ENCODE measurements at places on chromosomes 1 and 21.

DNA sequence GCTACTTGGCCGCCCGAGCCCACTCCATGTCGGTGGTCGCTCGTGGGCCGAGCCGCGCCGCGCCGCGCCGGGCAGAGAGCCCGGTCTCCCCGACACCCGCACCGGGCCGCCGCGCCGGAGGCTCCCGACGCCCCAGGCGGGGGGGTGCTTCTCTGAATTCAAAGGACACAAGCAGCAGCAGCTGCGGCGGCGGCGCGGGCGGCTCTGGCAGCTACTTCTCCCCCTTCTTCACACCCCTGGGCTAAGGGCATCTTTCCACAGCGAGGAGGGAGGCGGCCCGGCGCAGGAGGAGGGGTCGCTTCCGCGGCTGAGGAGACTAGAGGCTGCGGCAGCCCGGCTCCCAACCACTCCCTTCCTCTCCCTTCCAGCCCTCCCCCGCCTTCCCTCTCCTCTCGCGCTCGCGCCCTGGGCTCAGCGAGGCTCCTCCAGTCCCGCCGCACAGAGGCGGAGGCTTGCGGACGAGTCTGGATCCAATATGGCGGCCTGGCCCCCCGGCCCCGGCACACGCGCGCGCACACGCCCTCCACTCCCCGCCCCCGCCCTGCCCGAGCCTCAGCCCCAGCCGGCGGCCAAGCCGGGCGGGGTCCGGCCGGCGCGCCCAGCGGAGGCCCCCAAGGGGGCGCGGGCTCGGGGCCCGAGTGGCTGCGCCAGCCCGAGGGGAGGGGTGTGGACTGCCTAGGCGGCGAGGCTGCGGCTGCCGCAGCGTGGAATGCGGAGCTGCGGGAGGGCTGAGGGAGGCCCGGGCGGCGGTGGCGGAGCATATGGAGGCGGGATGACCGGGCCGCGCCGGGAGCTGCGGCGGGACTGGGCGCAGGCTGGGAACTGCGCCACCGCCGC lies at the start of gene CDC42BPA:
TSS of gene CDC42BPA (minus strand) at position 477 of the 837 bp plus-strand sequence. CDS start 1,310 bp downstream, outside the sequence.
- DNase-seq: peak; percentile 95

GRCh38 chr1:224377676-224378006 lies 21.0 kb downstream of the CNIH4 start:
- DNase-seq: no peak

GRCh38 chr1:4599521-4599920 lies 54.9 kb upstream of the AJAP1 start:
- DNase-seq: peak; percentile 62

GRCh38 chr1:185914089-185914488 lies 179.9 kb downstream of the HMCN1 start:
- DNase-seq: no peak

DNA sequence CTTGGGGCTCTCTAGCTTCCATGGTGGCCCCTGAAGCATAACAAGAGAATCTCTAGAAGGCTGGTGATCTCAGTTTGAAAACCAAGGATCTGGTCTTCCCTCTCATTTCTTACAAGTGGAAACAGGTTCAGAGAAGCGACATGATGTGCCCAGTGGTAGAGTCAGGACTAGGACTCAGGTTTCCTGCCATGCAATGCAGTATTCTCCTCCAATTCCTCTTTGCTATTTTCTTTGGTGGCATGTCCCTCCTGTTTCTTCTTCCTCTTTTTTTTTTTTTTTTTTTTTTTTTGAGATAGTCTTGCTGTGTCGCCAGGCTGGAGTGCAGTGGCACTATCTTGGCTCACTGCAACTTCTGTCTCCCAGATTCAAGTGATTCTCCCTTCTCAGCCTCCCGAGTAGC lies 195.6 kb upstream of the C1orf105 start:
- DNase-seq: no peak

- no peak for DNase-seq
Measured at GRCh38 chr21:41653243-41653953, 113.5 kb downstream of the RIPK4 start.

DNA sequence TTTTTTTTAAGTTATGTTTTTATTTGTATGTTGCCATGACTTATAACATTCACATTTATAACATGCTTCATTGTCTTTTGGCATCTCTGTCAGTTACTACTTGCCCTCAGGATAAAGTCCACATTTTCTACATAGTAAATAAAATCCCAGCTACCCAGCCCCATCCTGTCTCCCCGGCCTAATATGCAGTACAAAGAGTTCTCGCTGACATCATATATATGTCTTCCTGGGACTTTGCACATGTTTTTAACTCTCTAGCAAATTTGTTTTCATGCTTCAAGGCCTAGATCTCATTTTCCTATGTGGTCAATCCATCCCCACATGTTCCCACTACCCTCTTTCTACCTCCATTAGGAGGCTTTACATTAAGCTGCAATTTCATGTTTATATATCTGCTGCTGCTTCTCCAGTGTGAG lies 33.0 kb upstream of the IVNS1ABP start:
- DNase-seq: no peak

- no peak for DNase-seq
Measured at GRCh38 chr1:196970182-196970581, 7.2 kb upstream of the CFHR5 start.

GRCh38 chr1:226872437-226872836 lies 2.0 kb downstream of the PSEN2 start:
- DNase-seq: no peak

GRCh38 chr1:25712299-25712970 lies 87.6 kb upstream of the SELENON start:
- DNase-seq: peak; percentile 31

GRCh38 chr1:227043755-227044154 lies 103.7 kb downstream of the COQ8A start:
- no peak for DNase-seq

- no peak for DNase-seq
Measured at GRCh38 chr1:4792565-4792964, 138.2 kb downstream of the AJAP1 start.

- DNase-seq: no peak
Measured at GRCh38 chr1:107213225-107213624, 72.4 kb downstream of the NTNG1 start.

GRCh38 chr1:171299342-171299741 lies 14.6 kb upstream of the FMO4 start:
- no peak for DNase-seq

- no peak for DNase-seq
Measured at GRCh38 chr1:111045033-111045722, 81.5 kb upstream of the LRIF1 start.

DNA sequence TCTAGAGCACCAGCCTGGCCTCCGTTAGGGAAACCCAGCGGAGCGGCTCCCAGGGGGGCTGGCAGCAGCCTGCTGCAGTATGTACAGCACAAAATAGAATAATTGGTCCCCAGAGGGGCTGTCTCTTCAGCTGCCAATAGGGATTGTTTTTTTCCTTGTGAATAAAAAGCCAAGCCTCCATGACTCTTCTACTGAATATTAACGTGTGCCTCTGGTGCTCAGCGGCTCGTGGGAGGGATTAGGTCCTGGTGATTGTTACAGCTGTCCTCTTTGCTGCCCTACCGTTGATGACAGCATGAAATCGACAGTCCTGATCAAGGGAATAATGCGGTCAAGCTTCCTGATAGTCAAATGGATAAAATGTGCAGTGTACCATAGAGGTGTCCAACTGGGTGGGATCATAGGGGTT lies 190.7 kb upstream of the RUNX1 start:
- no peak for DNase-seq

- no peak for DNase-seq
Measured at GRCh38 chr1:6176779-6177178, 3.3 kb downstream of the CHD5 start.

- DNase-seq: no peak
Measured at GRCh38 chr1:216827251-216827650, 104.0 kb upstream of the ESRRG start.

GRCh38 chr1:61084491-61085031 lies 2.2 kb downstream of the NFIA start:
- DNase-seq: no peak

DNA sequence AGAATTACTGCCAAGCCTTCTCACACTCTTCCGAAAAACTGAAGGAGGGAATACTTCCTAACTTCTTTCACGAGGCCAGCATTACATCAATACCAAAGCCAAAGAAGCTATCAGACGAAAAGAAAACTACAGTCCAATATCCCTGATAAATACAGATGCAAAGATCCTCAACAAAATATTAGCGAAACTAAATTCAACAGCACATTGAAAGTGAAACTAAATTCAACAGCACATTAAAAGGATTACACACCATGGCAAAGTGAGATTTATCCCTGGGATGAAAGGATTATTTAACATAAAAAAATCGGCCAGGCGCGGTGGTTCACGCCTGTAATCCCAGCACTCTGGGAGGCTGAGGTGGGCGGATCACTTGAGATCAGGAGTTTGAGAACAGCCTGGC lies 176.8 kb downstream of the FAF1 start:
- DNase-seq: no peak

GRCh38 chr1:198932351-198932991 lies 293.6 kb downstream of the PTPRC start:
- no peak for DNase-seq

- no peak for DNase-seq
Measured at GRCh38 chr1:213921712-213922111, 66.1 kb upstream of the PROX1 start.

GRCh38 chr1:30518186-30518585 lies 205.2 kb downstream of the MATN1 start:
- DNase-seq: peak; percentile 65

GRCh38 chr1:179120736-179121135 lies 38.9 kb downstream of the TOR3A start:
- no peak for DNase-seq

- DNase-seq: no peak
Measured at GRCh38 chr1:38872401-38873026, 634 bp downstream of the MYCBP start.

All from posterior vena cava (tissue), 2 donors.